ENCODE measurements at places on chromosomes 7 and 10.
A peak's percentile ranks its signal among the peaks of the same experiment; 100 is the strongest.

- no peaks in the 10 kb centered on the region for H3K36me3 ChIP-seq
- H3K27me3 ChIP-seq = no peaks in the 10 kb centered on the region
- no peak for DNase-seq
- no peak overlapping the region for H3K4me3 ChIP-seq
Measured at GRCh38 chr10:33373263-33373662, 38.8 kb upstream of the NRP1 start.

- H3K4me1 ChIP-seq = peaks cover 21% of the 10 kb centered on the region
- H3K27ac ChIP-seq = no peak overlapping the region
- no peak overlapping the region for H3K4me3 ChIP-seq
- H3K36me3 ChIP-seq = no peaks in the 10 kb centered on the region
- no peaks in the 10 kb centered on the region for H3K27me3 ChIP-seq
Measured at GRCh38 chr10:32953277-32953927, 4.6 kb downstream of the ITGB1 start.

- no peak overlapping the region for H3K27ac ChIP-seq
- H3K4me1 ChIP-seq = no peaks in the 10 kb centered on the region
- H3K4me3 ChIP-seq = no peak overlapping the region
- H3K36me3 ChIP-seq = no peaks in the 10 kb centered on the region
Measured at GRCh38 chr10:94172332-94172731, 178.6 kb downstream of the PLCE1 start.

GRCh38 chr10:14727924-14728323 lies 46.8 kb downstream of the FAM107B start:
- H3K27ac ChIP-seq = no peak overlapping the region
- H3K27me3 ChIP-seq = no peaks in the 10 kb centered on the region
- H3K36me3 ChIP-seq = no peaks in the 10 kb centered on the region
- no peak for DNase-seq

DNA sequence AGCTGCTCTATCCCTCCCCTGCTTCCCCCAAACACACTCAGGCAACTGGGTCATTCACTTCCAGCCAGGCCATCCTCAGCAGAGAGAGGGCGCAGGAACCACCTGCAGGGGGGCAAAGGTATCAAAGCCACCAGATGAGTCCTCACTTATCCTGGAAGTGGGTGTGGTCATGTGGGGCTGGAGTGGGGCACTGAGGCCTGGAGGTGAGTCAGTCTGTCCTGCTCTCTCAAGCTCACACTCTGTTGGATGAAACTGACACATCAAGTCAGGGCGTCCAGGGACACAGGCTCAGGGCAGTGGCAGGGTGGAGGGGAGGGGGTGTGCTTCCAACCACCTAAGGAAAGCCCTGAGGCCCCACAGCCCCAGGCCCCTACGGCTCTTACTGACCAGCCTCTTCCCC lies 8.0 kb upstream of the ELFN1 start:
- no peak for DNase-seq
- H3K27ac ChIP-seq = no peak overlapping the region
- peaks cover 7% of the 10 kb centered on the region for H3K4me1 ChIP-seq
- no peaks in the 10 kb centered on the region for H3K36me3 ChIP-seq
- H3K4me3 ChIP-seq = no peak overlapping the region
- no peaks in the 10 kb centered on the region for H3K27me3 ChIP-seq

GRCh38 chr7:88218836-88219605 lies 817 bp downstream of the SRI start:
- H3K27me3 ChIP-seq = no peaks in the 10 kb centered on the region
- peaks cover 15% of the 10 kb centered on the region for H3K4me1 ChIP-seq
- peak overlapping the region; percentile 99 for H3K4me3 ChIP-seq
- H3K27ac ChIP-seq = no peak overlapping the region

DNA sequence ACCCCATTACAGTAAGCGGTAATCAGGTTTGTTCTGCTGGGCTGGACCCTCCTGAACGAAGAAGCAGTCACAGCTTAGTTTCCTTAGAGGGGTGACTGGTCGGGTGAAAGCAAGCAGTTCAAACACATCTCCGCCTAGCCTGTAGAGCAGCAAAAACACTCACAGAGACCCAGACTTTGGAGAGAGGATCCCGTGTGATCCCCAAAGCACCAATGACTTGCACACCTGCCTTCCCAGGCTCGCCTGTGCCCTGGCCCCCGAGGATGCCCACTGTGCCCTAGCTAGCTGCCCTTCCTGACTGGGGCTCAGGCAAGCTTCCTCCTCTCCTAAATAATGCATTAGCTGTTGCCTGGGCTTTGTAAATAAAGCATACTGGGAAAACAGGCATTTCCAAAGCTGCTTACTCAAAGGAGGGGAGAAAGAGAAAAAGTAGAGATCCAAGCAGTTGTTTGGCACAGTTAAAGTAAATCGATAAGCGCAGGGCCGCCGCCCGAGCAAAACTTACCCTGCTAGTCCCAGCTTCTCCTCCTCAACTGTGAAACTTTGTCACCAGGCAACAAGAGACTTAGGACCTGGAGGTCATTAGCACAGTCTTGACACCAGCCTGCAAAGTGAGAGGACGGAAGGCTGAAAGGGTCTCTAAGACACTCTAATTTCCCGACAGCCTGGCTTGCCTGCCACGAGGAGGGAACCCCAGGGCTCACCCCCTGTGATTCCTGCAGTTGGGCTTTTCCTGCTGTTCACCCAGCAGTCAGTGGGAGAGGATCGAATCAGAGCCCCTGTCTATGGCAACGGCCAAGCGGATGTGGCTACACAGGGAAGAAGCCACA lies 4.8 kb downstream of the LRRC18 start:
- peaks cover 5% of the 10 kb centered on the region for H3K27me3 ChIP-seq
- DNase-seq = no peak
- peaks cover 4% of the 10 kb centered on the region for H3K4me1 ChIP-seq
- no peak overlapping the region for H3K27ac ChIP-seq

GRCh38 chr10:103512591-103513379 lies 19.3 kb downstream of the NEURL1 start:
- H3K4me1 ChIP-seq = no peaks in the 10 kb centered on the region
- no peak for DNase-seq
- no peak overlapping the region for H3K4me3 ChIP-seq

GRCh38 chr10:21702633-21703111 lies 168.6 kb downstream of the MLLT10 start:
- no peak overlapping the region for H3K4me3 ChIP-seq
- no peaks in the 10 kb centered on the region for H3K4me1 ChIP-seq
- no peak for DNase-seq

GRCh38 chr7:107049971-107050532 lies 5.5 kb downstream of the PRKAR2B start:
- no peaks in the 10 kb centered on the region for H3K36me3 ChIP-seq
- H3K27me3 ChIP-seq = no peaks in the 10 kb centered on the region
- H3K4me1 ChIP-seq = peaks cover 7% of the 10 kb centered on the region
- no peak for DNase-seq
- no peak overlapping the region for H3K27ac ChIP-seq
